ENCODE measurements at places on chromosomes 4 and X. TPM values are rescaled to one million over a fixed set of nuclear protein-coding genes. Genes with fewer than 3 reads are reported as not detected.

The IBSP gene
- total RNA-seq = not detected

The FGD1 gene
- 3.7 TPM for total RNA-seq

The PDE6B gene
- 9.1 TPM for total RNA-seq

The SHOX gene
- not detected for total RNA-seq

The FAM184B gene
- 0.17 TPM for total RNA-seq

The PPARGC1A gene
- total RNA-seq = 14.2 TPM

The IQSEC2 gene
- 17.3 TPM for total RNA-seq

The ADH1B gene
- 744 TPM for total RNA-seq

The MND1 gene
- total RNA-seq = not detected

The GAB3 gene
- total RNA-seq = 12.9 TPM

The COL25A1 gene
- total RNA-seq = 0.75 TPM

The PCDH7 gene
- total RNA-seq = 8.0 TPM

The ZNF630 gene
- total RNA-seq = 3.2 TPM

The FAT4 gene
- 17.9 TPM for total RNA-seq

The ALAS2 gene
- total RNA-seq = 0.78 TPM

The RHOXF2 gene
- not detected for total RNA-seq

The PDLIM3 gene
- 24.4 TPM for total RNA-seq

The TMEM154 gene
- 12.7 TPM for total RNA-seq

The KCND1 gene
- 1.2 TPM for total RNA-seq

The MAGEA8 gene
- total RNA-seq = not detected

The WDR1 gene
- total RNA-seq = 234 TPM

The TLR6 gene
- total RNA-seq = 9.6 TPM

The PCSK1N gene
- total RNA-seq = 4.3 TPM

The HPSE gene
- total RNA-seq = 5.6 TPM
